ENCODE measurements at places on chromosomes 4 and X.

GRCh38 chr4:181939199-181939945, 303.8 kb upstream of the TENM3 start:
- DNase-seq, result no peak

GRCh38 chr4:158667651-158668198, 4.0 kb downstream of the C4orf46 start:
- DNase-seq, result no peak

GRCh38 chrX:118631586-118631985, 95.8 kb upstream of the IL13RA1 start:
- DNase-seq, result no peak

DNA sequence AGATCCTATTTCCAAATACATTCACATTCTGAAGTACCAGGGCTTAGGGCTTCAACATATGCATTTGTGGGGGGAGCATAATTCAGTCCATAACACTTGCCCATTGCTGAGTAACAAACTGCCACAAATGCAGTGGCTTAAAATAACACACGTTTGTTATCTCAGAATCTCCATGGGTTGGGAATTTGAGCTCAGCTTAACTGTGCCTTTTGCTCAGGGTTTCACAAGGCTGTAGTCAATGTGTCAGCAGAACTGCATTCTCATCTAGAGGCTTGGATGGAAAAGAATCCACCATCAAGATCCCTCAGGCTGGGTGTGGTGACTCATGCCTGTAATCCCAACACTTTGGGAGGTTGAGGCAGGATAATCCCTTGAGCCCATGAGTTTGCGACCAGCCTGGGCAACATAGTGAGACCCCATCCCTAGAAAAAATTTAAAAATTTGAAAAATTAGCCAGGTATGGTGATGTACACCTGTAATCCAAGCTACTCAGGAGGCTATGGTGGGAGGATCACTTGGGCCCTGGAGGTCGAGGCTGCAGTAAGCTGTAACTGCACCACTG, 25.8 kb upstream of the TBL1X start:
- no peak for DNase-seq

DNA sequence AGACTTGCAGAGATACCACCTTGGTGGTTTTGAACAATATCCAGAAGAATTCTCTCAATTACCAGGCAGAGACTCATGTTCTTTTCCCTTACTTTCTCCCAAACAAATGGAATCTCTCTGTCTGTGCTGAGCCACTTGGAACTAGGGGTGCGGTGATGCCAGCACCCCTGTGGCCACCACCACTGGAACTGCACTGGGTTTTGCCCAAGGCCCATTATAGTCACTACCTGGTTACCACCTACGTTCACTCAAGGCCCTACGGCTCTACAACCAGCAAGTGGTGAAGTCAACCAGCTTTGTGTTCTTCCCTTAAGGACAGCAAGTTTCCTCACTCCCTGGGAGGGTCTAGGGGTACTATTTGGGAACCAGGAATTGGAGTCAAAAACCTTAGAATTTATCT, 1183.7 kb downstream of the FSTL5 start:
- DNase-seq, result no peak

GRCh38 chr4:133968174-133968573, 233.4 kb downstream of the PABPC4L start:
- DNase-seq, result no peak

DNA sequence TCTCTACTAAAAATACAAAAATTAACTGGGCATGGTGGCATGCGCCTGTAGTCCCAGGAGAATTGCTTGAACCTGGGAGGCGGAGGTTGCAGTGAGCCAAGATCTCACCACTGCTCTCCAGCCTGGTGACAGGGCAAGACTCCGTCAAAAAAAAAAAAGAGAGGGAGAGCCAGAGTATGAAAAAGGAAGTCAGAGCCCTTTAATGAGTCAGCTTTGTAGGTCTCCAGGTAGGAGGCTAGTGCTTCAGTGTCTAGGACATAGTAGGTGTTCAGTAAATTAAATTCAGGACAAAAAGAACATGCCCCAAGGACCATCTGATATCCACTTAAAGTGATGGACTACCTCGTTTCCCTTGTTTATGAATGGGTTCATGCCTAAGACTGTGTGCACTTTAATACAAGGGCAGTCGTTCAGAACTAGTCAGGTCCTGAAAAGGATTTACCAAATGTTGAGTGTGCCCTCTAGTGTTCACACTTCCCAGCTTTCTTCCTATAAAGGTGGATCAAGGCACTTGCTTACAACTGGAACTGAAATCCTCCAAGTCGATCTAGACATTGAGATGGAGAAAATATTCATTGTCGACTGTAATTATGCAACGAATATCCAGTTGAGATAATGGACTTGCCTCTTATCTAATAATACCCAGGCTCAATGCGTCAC, 29.0 kb downstream of the F9 start:
- no peak for DNase-seq

- DNase-seq, result no peak
These were observed 22.1 kb downstream of the PPP1R2C start for GRCh38 chrX:42755815-42756214.

- DNase-seq, result no peak
These were observed 128.8 kb downstream of the RAB28 start for GRCh38 chr4:13355111-13355880.

DNA sequence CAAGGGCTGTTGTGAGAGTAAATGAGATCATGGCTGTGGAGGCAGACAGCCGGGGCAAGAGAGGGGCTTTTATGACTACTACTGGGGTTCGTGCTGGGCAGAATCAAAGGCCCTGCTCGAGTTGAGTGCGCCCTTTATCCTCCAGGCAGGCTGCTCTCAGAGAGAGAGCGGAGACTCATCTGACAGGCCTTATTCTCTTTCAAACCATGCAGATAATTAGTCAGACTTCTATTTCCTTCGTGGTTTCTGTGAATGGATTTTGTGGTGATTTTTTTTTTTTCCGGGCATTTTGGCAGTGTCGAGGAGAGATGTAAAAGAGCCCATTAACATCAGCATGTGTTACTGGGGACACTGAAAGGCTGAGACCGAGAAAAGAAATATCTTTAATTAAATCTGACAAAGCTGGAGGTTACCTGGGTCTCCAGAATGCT, 73.6 kb downstream of the MED28 start:
- DNase-seq, result no peak

GRCh38 chr4:1026115-1026514, 14.7 kb downstream of the FGFRL1 start:
- DNase-seq, result no peak

DNA sequence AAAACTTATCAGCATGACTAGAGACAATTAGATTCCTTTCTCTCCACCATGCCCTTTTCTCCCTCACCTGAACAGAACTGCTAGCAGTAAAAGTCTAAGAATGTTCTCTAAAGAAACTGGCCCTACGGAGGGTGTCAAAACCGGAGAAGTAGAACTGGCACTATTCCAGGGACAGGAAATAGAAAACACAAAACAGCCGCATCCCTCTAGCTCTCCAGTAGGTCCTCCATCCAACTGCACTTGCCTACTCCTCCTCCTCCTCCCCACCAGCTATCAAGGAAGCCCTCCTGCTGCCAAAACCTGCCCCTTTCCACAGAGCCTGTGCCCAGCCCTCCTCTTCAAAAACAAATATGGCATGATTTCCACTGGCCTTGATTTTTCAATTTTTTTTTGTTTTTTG, 28.4 kb downstream of the FUNDC1 start:
- no peak for DNase-seq
